H4 (cell line): ENCODE measurements at places on chromosomes 1 and 21. TPM values are rescaled to one million over a fixed set of nuclear protein-coding genes. Genes with fewer than 3 reads are reported as not detected.

DNA sequence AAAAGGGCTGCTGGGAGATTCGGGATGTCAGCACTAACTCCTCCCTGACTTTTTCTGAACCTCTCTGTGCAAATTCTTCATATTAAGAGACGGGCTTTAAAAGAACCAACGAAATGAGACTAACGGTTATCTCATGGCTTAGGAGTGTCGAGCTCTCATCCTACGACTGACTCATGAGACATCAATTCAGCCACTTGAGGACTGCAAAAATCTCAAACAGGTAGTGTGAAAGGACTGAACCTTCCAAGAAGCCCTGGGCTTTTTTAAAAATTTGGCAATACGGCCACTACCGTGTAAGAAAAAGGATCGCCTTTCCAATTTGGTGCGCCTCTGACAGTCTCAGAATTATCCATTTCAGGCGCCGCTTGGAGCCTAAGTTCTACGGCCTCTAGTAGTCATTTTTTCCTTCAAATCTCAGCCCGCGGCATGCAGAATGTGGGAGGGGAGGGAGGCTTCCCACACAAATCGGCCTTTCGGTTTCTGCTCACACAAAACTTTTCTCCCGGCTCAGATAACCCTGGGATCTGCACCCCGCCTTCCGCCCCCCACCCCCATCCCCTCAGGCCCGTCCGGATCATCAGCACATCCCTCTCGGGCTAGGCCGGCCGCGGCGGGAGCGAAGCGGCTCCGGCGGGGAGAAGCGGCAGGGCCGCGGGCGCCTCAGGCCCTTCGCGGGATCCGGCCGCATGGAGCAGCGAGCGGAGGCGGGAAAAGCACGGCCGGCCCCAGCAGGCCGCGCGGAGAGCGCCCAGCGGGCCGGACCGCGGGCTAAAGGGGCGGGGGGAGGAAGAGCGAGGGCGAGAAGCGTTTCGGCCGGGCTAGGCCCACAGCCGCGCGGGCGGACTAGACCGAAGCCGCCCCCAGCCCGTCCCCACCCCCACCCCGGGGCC lies 618 bp downstream of the HNRNPR start:
- peak; percentile 31 for DNase-seq

DNA sequence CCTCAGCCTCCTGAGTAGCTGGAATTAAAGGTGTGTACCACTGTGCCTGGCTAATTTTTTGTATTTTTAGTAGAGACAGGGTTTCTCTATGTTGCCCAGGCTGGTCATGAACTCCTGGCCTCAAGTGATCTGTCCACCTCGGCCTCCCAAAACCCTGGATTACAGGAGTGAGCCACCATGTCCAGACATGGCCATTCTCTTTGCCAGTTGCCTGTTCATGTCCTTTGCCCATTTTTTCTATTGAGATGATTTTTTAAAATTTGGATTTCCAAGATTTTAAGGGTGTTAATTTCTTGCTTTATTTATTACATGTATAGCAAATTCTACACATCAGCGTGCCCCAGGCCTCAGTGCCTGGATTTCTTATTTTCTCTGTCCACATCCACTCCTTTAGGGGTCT lies 2.8 kb downstream of the POLR3GL start:
- no peak for DNase-seq

GRCh38 chr1:64315402-64315801 lies 112.0 kb downstream of the UBE2U start:
- DNase-seq: peak; percentile 29

DNA sequence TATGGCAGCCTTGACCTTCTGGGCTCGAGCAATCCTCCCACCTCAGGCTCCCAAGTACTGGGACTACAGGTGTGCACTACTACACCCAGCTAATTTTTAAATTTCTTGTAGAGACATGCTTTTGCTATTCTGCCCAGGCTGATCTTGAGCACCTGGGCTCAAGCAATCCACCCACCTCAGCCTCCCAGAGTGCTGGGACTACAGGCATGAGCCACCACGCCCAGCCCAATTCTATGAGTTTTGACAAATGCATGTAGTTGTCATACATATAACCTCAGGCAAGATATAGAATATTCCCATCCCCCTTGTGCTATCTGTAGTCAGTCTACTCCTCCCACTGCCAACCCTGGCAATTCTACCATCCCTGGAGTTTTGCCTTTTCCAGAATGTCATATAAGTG lies 38.7 kb upstream of the TTC22 start:
- no peak for DNase-seq

- no peak for DNase-seq
Measured at GRCh38 chr1:116493484-116494352, 77.1 kb downstream of the CD58 start.

DNA sequence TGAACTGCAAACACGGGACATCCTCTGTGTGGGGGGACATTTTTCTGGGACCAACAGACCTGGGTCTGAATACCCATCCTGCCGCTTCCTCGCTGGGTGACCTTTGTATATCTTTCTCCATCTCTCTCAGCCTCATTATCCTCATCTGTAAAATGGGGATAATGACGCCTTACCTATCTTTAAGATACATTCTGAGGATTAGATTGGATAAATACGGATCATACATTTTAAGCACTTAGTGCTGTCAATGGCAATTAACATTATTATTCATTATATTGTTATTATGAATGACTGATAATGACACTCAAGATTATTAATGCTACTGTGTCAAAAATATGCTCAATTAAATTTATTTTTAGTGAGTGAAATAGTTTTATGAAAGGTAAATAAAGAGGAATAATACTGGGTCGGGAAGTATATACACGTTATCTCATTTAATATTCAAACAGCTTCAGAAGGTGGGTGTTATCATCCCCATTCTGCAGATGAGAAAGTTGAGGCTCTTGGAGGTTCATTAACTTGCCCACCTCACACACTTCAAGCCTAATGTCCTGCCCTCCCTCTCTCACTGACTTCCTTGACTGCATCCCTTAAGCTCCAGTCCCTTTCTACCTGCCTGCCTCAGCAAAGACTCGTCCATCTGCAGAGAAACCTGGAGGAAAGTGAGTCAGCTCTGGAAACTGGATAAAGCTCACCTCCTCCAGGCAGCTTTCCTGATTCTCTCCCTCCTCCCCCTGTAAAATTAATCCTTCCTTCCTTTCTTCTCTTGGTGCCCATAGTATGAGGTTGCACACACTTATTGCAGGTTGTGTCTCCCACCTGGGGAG lies 120.7 kb upstream of the JUN start:
- DNase-seq: no peak

- no peak for DNase-seq
Measured at GRCh38 chr1:94413311-94413710, 4.9 kb upstream of the ABCD3 start.

- peak; percentile 19 for DNase-seq
Measured at GRCh38 chr21:38520511-38520910, 22.2 kb upstream of the ERG start.

DNA sequence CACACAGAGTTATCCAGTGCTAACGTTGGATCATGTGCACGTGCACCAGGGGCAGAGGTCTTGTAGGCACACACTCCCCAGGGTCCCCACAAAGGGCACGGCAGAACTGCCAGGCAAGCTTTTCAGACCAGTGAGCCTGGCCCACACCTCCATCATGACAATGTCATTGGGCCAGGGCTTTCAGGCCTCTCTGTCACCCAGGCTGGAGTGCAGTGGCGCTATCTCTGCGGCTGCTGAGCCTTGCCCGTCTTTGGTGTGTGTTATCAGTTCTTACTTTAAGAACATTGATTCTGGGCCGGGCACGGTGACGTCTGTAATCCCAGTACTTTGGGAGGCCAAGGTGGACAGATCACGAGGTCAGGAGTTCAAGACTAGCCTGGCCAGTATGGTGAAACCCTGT lies 44.2 kb downstream of the PKNOX1 start:
- DNase-seq: no peak

Gene NOTCH2
- total RNA-seq: 53.7 and 58.7 TPM in 2 replicates

Gene LCE2A
- total RNA-seq: not detected in 2 replicates

Gene VHLL
- total RNA-seq: not detected in 2 replicates

Gene UBXN10
- total RNA-seq: not detected in 2 replicates
